Left lung (tissue), 14 donors: ENCODE measurements at places on chromosomes 7 and 10. TPM values are rescaled to one million over a fixed set of nuclear protein-coding genes. Genes with fewer than 3 reads are reported as not detected.
A peak's percentile ranks its signal among the peaks of the same experiment; 100 is the strongest.

DNA sequence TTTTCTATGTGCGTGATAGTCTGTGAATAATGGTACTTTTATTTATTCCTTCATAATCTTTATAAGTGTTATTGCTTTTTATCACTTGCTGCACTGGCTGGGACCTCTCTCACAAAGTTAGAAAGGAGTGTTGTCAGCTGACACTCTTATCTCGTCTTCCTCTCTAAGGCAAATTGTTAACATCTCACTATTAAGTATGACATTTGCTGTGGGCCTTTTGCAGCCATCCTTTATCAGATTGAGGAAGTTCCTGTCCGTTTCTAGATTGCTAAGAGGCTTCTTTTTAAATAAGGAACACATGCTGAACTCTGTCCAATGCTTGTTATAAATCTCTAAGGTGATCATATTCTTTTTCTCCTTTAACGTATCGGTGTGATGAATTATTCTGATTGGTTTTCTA is 27.4 kb upstream of the DIP2C start:
- no peak for DNase-seq

GRCh38 chr7:100013328-100013676 is 2.1 kb upstream of the ZKSCAN1 start:
- no peak for DNase-seq

GRCh38 chr7:73669288-73669701 is 1.7 kb downstream of the VPS37D start:
- peak; percentile 73 for DNase-seq

- no peak for DNase-seq
Observed at GRCh38 chr10:133214468-133215410, 15.3 kb upstream of the UTF1 start.

DNA sequence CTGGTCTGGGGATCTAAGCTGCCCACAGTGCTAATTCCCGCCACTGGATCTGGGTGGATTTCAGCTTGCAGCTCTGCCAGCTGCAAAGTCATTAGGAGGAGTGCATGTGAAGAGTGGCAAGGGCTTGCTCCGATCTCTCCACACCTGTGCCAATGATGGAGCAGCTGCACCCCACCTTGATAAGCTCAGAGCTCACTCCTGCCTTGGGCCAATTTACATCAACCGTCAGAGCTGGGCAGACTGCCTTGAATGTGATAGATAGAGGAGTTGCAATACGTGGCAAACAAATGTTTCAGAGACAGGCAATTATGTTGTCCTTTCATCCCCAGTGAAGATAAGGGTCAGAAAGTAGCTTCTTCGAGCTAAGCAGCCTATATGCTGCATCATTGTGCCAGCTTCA is 379.9 kb downstream of the SH2D4B start:
- no peak for DNase-seq

GRCh38 chr10:21092683-21093524 is 195.8 kb upstream of the NEBL start:
- DNase-seq = no peak

GRCh38 chr10:71343392-71343773 is 24.3 kb downstream of the SLC29A3 start:
- no peak for DNase-seq

GRCh38 chr10:43230909-43231522 is 35.8 kb downstream of the RASGEF1A start:
- no peak for DNase-seq

DNA sequence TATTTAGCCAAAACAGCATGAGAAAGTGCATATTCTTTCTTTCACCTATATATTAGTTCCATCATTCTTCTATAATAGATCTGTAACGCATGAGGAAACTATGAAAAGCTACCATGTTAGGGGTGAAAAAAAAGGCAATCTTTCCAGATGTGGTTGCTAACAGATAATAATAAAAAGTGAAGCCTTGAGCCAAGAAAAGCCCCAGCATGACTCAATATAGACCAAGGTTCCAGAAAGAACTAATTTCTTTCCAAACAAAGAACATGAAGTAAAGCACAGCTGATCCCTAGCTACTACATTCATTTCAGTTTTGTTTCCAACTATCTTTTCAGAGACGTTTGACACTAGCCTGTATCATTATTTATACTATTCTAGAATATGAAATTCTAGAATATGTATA is 16.4 kb downstream of the ARL4A start:
- no peak for DNase-seq

- no peak for DNase-seq
Observed at GRCh38 chr7:71521506-71521905, 389.6 kb downstream of the GALNT17 start.

DNA sequence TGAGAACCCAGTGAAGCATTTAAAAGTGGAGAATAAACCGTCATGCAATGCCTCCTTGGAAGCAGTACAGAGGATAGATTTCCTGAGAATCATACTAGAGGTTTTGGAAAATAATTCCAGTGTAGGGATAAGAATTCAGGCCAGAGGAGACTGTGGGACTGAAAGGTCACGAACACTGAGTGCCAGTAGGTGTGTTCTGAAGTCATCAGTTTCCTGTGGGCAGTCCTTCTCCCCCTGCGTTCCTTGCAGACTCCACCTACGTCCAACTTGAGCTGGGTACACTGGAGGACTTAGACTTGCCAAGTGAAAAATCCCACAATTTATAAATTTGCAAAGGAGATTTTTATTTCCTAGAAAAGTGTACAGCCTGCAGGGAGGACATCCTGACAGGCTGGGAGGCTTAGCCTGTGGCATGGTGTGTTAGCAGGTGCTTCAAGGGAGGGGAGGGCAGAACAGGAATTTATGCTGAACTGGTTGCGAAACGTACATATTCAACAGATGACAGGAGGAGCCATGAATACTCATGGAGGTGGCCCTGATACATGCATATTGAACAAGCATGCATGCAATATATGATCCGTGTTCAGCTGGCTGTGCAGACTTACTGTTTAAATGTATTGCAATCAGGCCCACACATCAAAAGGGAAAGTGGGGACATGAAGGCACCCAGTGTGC is 72.9 kb upstream of the POM121L12 start:
- DNase-seq = no peak

GRCh38 chr7:3039787-3040186 is 3.9 kb downstream of the CARD11 start:
- DNase-seq = no peak

DNA sequence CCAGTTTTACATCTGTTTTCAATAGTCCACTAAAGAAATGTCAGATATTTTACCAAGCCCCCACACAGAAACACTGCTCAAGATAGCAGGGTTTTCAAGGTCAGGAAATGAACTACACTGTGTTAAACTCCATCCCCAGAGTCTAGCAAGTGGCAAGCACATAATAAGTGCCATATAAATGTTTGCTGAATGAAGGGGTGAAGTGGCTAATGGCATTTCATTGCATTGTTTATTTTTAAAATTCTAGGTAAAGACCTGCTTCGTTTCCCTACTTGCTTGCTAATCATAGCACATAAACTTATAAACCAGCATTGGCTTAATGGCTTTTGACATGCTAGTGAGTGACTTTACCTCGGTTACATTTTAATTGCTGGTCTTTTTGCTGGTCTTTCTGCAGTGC is 322.6 kb downstream of the GRID1 start:
- no peak for DNase-seq

UCMA gene
- not detected for total RNA-seq

OR9A2 gene
- total RNA-seq = not detected

TMEM225B gene
- total RNA-seq = 0.60 TPM

WNT8B gene
- total RNA-seq = 0.13 TPM
